Posterior cingulate gyrus (tissue), 11 donors: ENCODE measurements at places on chromosomes 3 and 15.
A peak's percentile ranks its signal among the peaks of the same experiment; 100 is the strongest.

- no peak for DNase-seq
Measured at GRCh38 chr3:176861137-176861536, 336.1 kb downstream of the TBL1XR1 start.

GRCh38 chr3:10404876-10405275, 84.0 kb upstream of the SEC13 start:
- no peak for DNase-seq

DNA sequence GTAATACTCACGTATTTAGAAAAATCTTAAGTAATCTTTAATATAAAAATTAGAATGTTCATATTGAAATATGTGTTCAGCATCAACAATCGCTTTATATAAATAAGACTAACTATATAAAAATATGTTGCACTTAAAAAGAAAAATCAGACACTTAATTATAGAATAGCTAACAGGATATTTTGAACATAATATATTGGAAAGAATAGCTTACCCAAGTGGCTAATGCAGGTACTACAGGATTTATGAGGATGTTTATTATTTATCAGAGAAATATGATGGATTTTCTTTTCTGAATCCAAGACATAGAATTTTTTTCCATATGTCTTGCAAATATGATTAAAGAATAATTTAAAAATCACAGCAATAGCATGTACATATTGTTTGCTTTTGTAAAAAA, 567.9 kb upstream of the GBE1 start:
- DNase-seq: no peak

GRCh38 chr3:108100906-108101660, 10.3 kb upstream of the CD47 start:
- DNase-seq: no peak

DNA sequence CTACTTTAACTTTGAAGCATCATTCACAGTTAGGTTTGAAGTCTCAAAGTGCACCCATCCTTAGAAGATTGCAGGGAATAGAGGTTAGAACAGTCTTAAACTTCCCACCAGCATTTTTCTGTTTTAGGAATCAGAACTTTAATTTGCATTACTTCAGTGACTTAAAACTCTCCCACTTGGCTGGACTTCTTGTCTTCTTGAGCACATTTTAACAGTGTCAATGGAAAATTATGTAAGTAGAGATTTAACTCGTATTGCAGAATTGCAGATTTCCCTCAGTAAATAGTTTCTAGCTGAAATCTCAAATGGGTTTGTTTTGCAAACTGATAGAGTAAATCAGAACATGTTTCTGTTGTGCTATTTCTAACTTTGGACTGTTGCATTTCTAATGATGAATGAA, 369.6 kb downstream of the OTOL1 start:
- no peak for DNase-seq

DNA sequence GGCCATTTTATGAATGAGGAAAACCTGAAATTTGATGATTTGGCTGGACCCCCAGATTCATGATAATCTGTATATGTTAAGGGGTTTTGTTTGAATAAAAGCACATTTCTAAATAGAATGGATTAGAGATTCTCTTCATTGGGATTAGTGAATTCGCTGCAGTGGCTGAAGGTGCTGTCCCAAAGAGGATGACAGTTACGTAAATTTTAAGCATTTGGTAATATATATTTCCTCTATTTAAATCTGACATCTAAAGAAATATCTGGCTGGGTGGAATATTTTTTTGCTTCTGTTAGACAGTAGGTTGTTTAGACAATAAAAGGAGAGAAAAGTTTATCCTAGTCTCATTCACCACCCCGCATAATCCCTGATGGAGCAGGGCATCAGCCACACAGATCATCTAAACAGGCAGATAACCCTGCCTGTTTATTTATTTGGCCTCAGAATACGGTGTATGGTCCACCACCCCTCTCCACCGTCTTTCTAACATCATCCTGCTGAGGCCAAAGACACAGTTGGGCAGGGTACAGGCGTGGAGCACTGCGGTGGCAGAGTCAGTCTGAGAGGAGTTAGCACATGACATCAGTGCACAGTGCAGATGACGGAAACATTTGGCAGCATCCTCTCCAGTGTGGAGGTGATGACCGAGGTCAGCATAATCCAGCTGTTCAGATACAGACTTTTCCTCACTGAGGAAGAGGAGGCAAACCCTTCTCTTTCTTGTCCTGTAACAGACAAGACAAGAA, 20.4 kb upstream of the NFKBIZ start:
- no peak for DNase-seq

- DNase-seq: peak; percentile 46
Measured at GRCh38 chr15:64137226-64137833, 14.2 kb upstream of the SNX22 start.

DNA sequence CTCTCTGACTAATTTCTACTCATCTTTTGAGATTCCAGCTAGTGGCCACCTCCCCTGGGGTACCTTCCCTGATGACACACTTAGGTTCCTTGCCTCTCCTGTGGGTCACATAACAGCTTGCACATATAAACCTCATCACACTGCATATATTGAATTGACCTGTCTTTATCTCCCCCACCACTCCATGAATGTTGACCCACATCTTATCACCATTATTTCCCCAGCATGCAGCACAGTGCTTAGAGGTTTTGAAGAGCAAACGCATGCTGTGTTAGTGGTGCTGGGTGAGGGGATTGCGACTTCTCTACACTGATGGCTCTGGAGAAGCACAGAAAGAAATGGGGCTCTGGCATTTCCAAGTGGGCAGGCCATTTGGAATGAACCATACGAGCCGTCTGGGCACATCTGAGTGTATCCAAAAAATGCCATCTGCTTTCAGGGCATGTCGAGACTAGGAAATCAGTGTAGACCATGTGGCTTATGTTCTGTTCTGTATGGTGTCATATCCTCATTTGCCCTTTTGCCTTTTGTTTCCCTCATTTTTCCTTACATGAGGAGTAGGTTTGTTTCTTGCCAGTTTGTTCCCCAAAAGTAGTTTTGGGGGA, 333.2 kb upstream of the TRIM42 start:
- DNase-seq: no peak

GRCh38 chr3:132721479-132722164, 587 bp downstream of the NPHP3 start:
- peak; percentile 40 for DNase-seq

GRCh38 chr15:58232281-58233065, 94.3 kb downstream of the AQP9 start:
- no peak for DNase-seq

DNA sequence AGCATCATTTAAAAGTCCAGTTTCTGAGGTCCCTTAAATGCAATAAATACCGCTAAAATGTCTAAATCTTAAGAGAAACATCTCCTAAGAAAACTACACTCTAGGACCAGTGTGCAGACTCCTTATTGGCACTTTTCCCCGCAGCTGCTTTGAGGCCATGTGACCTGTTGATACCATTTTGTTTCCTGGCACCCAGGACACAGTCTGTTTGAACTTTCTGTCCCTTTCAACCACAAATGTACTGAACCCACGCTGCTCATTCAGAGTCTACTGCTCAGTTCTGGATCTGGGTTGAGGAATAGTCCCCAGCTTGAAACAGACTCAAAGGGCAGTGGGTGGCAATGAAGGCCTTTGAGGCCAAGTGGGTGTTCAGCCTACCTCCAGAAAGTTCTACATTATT, 17.1 kb downstream of the LDHAL6B start:
- DNase-seq: no peak

DNA sequence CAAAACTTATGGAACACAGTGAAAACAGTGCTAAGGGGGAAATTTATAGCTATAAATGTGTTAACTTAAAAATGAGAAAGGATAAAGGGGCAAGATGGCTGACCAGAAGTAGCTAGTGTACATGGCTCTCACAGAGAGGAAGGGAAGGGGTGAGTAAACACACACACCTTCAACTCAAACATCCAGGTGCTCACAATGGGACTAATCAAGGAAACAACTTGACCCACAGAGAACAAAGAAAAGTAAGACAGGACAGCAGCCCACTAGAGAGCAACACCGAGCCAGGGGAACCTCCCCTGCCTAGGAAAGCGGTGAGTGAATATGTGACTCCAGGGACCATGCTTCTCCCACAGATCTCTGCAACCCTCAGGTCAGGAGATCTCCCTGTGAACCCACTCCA, 85.0 kb upstream of the UBP1 start:
- DNase-seq: no peak

DNA sequence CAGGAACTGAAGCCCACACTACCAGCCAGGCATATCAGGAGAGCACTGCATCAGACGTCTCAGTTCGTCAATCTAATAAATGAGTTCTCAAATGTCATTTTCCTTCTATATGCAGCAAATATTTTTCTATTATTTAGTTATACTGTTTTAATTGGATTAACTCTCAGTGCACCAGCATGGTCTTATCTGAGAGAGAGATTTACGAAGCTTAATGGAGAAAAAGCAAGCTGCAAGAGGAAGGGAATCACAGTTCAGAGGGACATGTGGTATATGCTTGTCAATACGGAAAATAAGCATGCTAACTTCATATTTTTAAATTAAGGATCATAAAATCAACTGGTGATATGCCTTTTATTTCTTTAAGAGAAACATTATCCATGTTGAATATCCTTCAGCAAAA, 213.1 kb upstream of the NECTIN3 start:
- no peak for DNase-seq

GRCh38 chr3:98812851-98813374, 49.8 kb downstream of the ST3GAL6 start:
- DNase-seq: no peak

- DNase-seq: no peak
Measured at GRCh38 chr3:20320489-20320888, 134.5 kb upstream of the SGO1 start.

GRCh38 chr15:64443016-64443415, 17.4 kb upstream of the ZNF609 start:
- DNase-seq: no peak

- DNase-seq: peak; percentile 84
Measured at GRCh38 chr15:48190932-48191573, 412 bp upstream of the CTXN2 start.

GRCh38 chr3:170766823-170767575, 103.0 kb downstream of the RPL22L1 start:
- DNase-seq: no peak

GRCh38 chr3:140629357-140630137, 48.3 kb upstream of the TRIM42 start:
- no peak for DNase-seq

- DNase-seq: no peak
Measured at GRCh38 chr3:159886050-159886449, 102.6 kb upstream of the IL12A start.

- peak; percentile 58 for DNase-seq
Measured at GRCh38 chr3:126529585-126530170, 5.7 kb downstream of the CHST13 start.

GRCh38 chr15:36782681-36783080, 203.3 kb downstream of the CDIN1 start:
- DNase-seq: no peak

DNA sequence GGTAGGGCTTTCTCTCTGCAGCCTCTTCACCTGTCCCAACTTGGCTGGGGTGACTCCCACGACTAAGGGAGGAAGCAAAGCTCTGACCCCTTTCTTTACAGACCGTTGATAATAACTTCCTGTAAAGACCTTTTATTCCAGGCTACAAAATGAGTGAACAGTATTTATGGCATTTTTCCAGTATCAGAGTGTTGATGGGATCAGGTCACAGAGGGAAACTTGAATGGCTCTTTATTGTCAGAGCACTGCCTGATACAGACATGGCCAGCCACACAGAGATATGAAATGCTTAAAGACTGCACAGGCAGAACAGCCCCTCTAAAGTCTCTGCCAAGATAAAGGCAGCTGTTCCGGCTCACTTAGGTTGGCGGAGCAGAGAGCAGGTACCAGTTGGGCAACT, 1033.9 kb upstream of the NR2F2 start:
- DNase-seq: no peak

DNA sequence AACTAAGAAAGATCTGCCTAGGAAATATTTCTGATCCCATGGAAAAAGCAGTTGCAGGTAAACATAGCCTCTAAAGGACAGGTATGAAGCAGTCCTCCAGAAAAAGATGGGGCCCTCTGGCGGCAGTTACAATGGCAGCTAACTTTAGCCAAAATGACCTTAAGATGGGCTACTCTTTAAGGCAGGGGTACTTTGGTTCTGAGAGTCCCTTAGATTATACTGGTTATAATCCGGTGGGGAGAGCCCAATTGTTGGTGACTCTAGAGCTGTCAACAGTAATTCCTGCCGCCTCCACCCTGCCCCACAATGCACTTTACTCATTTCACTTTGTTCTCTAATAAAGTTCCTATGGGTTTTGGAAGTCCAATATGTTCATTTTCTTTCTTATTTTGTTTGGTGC, 412.8 kb upstream of the WNT5A start:
- no peak for DNase-seq
